ENCODE measurements at places on chromosomes 11 and 22.
A peak's percentile ranks its signal among the peaks of the same experiment; 100 is the strongest.

GRCh38 chr22:27537501-27537900 lies 264.1 kb downstream of the MN1 start:
- peaks cover 7% of the 10 kb centered on the region for H3K4me1 ChIP-seq
- DNase-seq = peak; percentile 22

GRCh38 chr22:44405661-44406060 lies 92.4 kb downstream of the RTL6 start:
- no peaks in the 10 kb centered on the region for H3K36me3 ChIP-seq
- DNase-seq = no peak
- H3K27ac ChIP-seq = no peak overlapping the region
- H3K4me3 ChIP-seq = no peak overlapping the region

DNA sequence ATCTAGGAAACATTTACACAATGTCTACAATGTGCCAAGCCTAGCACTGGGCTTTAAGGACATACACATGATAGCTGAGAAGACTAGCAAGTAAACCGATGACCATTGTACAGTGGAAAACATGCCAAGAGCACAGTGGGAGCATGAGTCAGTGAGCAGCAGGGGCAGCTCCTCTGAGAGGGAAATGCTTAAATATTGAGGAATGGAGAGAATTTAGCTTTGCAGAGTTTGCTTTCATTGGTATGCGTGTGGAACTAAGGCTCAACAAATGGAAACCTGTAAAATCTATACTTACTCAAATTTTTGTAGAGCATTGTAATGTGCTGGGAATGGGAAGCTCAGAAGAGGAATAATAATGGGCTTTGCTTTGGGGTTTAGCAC lies 282.3 kb downstream of the ST3GAL4 start:
- H3K27ac ChIP-seq = no peak overlapping the region
- peaks cover 7% of the 10 kb centered on the region for H3K27me3 ChIP-seq
- H3K4me1 ChIP-seq = no peaks in the 10 kb centered on the region

GRCh38 chr11:61109671-61110070 lies 7.4 kb downstream of the CD5 start:
- no peaks in the 10 kb centered on the region for H3K4me1 ChIP-seq
- no peak overlapping the region for H3K4me3 ChIP-seq
- H3K27me3 ChIP-seq = no peaks in the 10 kb centered on the region
- no peak overlapping the region for H3K27ac ChIP-seq

GRCh38 chr11:114915871-114916805 lies 237.8 kb downstream of the NXPE2 start:
- no peaks in the 10 kb centered on the region for H3K4me1 ChIP-seq
- no peak overlapping the region for H3K4me3 ChIP-seq
- H3K27me3 ChIP-seq = peaks cover 4% of the 10 kb centered on the region
- no peaks in the 10 kb centered on the region for H3K36me3 ChIP-seq
- H3K27ac ChIP-seq = no peak overlapping the region
- no peak for DNase-seq

- H3K27ac ChIP-seq = no peak overlapping the region
- no peak overlapping the region for H3K4me3 ChIP-seq
- peaks cover 9% of the 10 kb centered on the region for H3K27me3 ChIP-seq
- no peaks in the 10 kb centered on the region for H3K4me1 ChIP-seq
- no peak for DNase-seq
- H3K36me3 ChIP-seq = no peaks in the 10 kb centered on the region
Observed at GRCh38 chr11:132134322-132134721, 763.9 kb downstream of the NTM start.

DNA sequence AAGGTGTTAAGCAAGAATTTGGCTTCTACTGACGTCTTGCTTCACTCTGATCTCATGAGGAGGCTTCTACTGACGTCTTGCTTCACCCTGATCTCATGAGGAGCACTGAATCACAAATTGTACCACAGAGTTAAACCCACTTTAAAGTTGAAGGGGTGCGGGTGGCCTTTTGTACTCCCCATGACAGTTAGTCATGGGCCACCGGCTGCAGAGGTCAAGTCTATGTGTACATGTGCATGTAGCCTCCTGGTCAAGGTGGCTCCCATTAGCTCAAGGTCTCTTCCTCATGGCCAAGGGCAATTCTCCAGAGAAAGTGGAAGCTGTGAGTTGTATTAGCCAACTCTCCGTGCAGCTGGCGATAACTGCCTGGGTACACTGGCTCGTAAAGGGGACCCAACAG lies 23.1 kb upstream of the FZD4 start:
- no peak overlapping the region for H3K27ac ChIP-seq
- DNase-seq = no peak
- no peak overlapping the region for H3K4me3 ChIP-seq

DNA sequence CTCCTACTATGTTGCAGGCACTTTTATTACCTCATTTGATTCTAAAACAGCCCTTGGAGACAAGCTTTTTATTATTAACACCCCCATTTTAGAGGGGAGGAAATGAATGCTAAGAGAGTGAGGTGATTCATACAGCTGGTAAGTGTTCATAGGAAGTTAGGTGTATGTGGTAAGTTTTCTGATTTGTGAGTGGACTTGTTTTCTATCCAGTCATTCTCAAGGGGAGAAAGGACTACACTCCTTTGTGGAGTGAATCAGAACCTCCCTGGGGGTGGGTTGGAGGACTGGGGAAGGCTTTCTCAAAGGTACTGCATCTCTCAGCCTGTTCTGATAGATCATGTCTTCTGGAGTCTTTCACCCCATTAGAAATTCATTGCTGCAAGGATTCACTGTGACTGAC lies 23.5 kb downstream of the PKNOX2 start:
- peaks cover 25% of the 10 kb centered on the region for H3K27me3 ChIP-seq
- H3K4me1 ChIP-seq = no peaks in the 10 kb centered on the region
- DNase-seq = no peak
- no peak overlapping the region for H3K27ac ChIP-seq
- H3K36me3 ChIP-seq = no peaks in the 10 kb centered on the region
